ENCODE measurements at places on chromosomes 3 and 15.

GRCh38 chr3:34260271-34261000, 462.0 kb downstream of the PDCD6IP start:
- DNase-seq, result peak; percentile 62

GRCh38 chr15:35312344-35312743, 227.2 kb upstream of the NANOGP8 start:
- DNase-seq, result no peak

DNA sequence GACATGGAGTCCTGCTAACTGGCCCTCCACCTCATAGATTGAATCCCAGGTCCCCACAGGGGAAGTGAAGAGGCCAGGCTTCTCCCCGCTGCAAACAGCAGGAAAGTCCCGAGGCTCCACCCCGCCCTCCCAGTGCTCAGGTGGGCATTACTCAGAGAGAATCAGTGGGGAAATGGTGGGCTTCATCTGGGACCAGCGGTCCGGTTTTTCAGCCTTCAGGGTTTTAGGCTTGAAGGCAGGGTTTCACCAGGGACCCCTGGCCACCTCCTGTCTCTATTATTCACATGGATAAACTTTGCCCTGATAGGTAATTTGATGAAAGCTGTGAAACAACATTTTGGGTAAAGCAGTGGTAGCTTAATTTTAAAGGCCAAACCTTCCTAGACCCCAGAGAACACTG, 31.3 kb downstream of the MKRN3 start:
- DNase-seq, result no peak

- DNase-seq, result peak; percentile 82
Observed at GRCh38 chr15:47196048-47196447, 521.3 kb upstream of the SEMA6D start.

DNA sequence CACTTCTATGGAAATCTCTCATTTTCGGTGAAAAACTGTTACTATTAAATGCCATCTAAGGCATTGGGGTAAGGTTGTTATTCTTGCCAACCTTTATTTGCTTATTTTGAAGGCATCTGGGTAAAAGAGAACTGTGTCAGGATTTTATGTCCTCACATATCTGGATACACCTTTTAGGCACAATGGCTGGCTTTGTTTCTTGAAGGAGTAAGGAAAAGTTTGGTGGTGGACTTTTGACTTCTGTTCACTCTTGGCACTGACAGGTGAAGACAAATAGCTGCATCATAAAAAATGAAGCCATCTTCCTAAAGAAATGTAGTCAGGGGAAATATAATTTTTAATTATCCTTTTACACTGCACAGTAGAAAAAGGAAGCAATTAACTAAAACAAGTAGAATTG, 310.0 kb downstream of the CNTN3 start:
- DNase-seq, result no peak

- no peak for DNase-seq
Observed at GRCh38 chr15:62546628-62547027, 381.5 kb upstream of the C2CD4B start.

DNA sequence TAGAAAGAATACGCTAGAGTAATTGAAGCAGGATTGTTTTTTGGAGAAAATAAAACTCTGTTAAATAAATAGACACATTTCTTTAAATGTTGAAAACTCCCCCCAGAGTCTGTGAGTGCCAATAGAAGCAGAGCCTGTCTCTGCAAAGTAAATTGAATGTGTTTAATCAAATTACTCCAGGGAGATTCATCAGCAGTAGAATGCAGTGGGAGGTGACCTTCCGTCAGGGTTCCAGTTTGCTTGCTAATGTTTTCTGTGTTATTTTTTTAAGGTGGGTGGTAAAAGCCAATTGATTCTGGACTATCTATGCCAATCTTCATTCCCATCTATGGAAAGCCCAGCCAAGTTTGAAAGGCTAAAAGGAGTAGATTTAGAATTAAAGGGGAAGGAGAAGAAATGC, 612.4 kb upstream of the GRM7 start:
- no peak for DNase-seq

- peak; percentile 45 for DNase-seq
Observed at GRCh38 chr3:77620009-77620408, 580.1 kb downstream of the ROBO2 start.

DNA sequence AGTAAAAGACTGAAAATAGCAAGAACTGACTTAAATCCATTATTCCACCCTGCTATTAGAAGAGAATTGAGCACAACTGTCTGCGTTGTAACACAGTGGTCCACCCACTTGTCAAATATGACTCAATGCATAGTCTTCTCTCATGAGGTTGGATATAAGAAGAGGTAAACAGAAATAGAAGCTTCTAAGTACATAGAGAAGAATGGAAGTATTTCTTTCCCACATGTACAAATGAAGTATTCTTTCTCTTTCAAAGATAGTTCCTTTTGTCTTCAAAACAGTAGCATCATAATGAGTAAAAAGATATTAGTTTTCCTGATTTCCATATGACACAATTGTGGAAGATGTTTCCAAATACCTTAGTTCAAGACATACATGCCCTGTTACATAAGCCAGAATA, 348.6 kb upstream of the CCDC54 start:
- no peak for DNase-seq

- peak; percentile 95 for DNase-seq
Observed at GRCh38 chr3:65831733-65832425, 206.8 kb downstream of the MAGI1 start.

- no peak for DNase-seq
Observed at GRCh38 chr3:66527246-66527645, 26.4 kb upstream of the LRIG1 start.

DNA sequence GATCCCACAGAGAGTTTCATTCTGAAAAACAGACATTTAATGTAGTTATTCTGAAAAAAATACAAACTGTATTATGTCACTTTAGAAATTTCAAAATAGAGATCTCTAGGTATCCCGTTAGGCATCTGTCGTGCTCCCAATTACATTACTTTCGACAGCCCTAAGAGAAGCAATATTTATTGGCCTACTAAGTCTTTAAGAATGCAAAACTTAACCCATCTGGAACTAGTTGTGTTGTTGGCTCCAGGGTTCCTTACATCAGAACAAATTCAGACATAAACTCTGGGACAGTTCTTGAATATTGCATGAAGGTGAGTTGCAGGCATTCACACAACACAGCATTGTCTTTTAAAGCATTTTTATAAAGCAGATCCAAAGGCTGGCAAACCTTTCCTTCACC, 498.4 kb downstream of the FHIT start:
- DNase-seq, result peak; percentile 91

- DNase-seq, result peak; percentile 84
Observed at GRCh38 chr3:40951636-40952035, 247.7 kb upstream of the CTNNB1 start.

- DNase-seq, result peak; percentile 58
Observed at GRCh38 chr3:170961616-170962400, 53.4 kb upstream of the EIF5A2 start.

- no peak for DNase-seq
Observed at GRCh38 chr15:93266291-93266690, 177.3 kb upstream of the RGMA start.

- no peak for DNase-seq
Observed at GRCh38 chr3:58256061-58256460, 18.5 kb downstream of the ABHD6 start.

- peak; percentile 71 for DNase-seq
Observed at GRCh38 chr3:197599089-197599765, 43.5 kb upstream of the BDH1 start.

All from fibroblast of skin of abdomen (primary cell).